ENCODE measurements at places on chromosomes 1 and 21.

DNA sequence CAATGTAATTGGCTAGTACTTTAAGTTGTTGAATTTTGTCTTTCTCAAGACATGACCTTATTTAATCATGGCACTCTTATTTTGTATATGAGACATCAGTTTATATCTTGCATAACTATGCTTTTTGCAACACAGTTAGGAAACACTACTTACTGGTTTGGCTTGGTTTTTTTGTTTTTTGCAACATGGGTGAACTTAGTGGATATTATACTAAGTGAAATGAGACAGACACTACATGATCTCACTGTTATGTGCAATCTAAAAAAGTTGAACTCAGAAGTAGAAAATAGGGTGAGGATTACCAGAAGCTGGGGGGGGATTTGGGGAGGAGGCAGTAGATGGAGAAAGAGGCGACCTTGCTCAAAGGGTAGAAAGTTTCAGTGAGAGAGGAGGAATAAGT, 132.1 kb downstream of the PLA2G4A start:
- DNase-seq, result no peak

DNA sequence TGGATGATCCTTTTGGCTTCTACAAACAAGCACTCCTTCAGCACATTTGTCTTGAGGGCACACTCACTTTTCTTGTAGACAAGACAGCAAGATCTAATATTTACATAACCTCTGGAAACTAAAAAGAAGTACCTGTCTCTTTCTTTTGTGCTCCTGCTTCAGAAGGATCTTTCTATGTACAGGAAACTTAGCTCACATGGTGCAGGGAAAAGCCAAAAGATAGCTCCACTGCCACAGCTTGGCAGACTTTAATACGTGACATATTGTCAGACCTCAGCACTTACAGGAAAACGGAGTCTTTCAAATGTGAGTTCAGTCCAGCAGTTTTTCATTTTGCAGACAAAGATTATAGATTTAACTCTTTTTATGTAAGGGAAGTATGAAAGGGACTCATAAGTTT, 225.5 kb upstream of the SAMSN1 start:
- DNase-seq, result no peak

- DNase-seq, result no peak
These were observed 1171.4 kb upstream of the ADGRL2 start for GRCh38 chr1:80629304-80629837.

DNA sequence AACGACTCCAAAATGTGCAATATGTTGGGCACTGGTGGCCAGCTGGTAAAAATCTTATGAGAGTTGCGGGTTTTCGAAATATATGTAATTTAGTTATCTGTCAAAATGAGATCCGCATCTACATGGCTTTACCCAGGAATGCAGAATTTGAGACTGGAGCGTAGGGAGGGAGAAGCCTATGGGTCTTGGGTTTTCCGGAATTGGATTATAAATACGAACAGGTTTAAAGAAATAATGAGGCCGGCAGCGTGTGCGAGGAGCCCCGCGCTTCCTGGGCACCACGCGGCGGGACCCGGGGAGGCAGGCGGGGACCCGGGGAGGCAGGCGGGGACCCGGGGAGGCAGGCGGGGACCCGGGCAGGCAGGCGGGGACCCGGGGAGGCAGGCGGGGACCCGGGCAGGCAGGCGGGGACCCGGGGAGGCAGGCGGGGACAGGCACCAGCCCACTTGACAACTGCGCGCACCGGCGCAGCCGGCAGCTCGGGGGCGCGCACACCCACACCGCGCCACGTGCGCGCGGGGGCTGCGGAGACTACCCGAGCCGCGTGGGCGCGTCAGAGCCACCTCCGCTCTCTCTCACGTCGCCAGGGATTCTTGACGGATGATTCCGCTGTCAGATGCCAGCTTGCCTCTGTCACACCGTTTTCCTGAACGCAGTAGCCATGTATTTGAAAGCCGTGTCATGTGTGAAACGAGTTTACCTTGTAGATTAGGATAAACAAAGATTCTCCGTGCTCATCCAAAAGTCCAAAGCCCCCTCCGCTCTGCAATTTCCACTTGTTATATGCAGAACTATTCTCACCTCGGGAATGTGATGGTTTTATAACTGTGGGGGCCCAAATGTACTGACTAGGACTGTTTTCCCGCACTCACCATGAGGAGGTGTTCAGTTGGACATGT, 54.3 kb upstream of the HNRNPU start:
- peak; percentile 13 for DNase-seq

DNA sequence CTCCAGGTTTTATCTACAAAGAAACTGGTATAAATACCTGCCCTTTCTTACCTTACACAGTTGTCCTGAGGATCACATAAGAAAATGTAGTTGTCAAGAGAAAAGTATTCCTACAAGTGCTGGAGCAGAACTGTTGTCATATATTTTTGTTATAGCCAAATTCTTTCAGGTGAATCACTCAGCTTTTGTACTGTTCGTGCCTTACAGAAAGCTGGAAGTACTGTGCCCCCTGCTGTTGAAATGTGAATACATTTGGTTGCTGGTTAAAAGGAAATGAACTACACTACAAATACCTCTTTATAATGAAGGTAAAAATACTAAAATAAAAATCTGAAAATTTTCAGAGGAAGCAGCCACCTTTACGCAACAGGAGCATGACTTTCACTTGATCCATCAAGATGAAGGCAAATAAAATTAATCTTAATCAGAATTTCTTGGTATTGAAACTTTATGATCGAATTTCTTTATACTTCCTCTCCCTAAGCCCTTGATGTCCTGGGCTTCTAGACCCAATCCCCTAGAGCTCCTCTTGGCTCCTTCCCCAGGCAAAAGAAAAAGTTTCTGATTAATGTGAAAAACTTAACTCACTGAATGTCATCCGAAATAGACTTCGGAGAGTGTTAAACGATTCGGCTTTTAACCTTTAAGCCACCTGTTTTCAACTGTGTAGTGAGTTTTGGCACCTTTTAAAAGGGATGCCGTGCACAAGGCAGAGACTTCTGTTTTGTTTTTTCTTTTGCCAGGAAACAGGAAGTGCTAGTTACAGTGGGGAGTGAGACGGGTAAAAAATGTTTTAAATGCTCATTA, 12.5 kb downstream of the CHML start:
- peak; percentile 67 for DNase-seq

GRCh38 chr1:66282343-66282852, 251.6 kb upstream of the SGIP1 start:
- peak; percentile 83 for DNase-seq

GRCh38 chr1:240194120-240194519, 102.4 kb downstream of the FMN2 start:
- DNase-seq, result peak; percentile 67

GRCh38 chr1:30171537-30172298, 551.7 kb downstream of the MATN1 start:
- no peak for DNase-seq

DNA sequence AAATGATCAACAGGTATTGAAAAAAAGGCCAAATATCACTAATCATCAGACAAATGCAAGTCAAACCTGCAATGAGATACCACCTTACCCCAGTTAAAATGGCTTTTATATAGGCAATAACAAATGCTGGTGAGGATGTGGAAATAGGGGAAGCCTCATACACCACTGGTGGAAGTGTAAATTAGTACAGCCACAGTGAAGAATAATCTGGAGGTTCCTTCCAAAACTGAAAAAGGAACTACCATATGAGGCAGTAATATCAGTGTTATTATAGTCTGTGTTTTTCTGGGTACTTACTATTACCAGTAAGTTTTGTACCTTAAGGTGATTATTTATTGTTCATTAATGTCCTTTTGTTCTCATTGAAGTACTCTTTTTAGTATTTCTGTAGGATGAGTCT, 201.3 kb downstream of the MRPL39 start:
- no peak for DNase-seq

GRCh38 chr1:58082596-58082995, 463.9 kb downstream of the OMA1 start:
- DNase-seq, result no peak

DNA sequence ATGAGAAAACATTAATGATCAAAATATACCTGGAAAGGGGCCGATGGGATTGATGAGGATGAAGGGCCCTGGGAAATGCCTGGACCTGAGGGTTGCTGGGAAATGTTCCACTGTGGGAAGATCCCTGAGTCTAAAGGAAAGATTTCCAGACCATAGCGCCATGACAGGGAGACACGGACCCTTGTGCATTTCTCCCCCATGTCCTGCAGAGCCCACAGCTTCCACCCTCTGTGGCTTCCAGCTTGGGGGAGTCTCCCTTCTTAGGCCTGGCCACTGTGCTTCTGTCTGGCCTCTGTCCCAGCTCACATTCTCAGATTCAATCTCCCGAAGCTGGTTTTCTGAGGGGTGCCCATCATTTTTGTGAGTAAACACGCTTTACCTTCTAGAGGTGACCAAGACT, 1.0 kb upstream of the PRAMEF12 start:
- no peak for DNase-seq

- DNase-seq, result no peak
These were observed 136.1 kb downstream of the RWDD3 start for GRCh38 chr1:95369985-95370690.

DNA sequence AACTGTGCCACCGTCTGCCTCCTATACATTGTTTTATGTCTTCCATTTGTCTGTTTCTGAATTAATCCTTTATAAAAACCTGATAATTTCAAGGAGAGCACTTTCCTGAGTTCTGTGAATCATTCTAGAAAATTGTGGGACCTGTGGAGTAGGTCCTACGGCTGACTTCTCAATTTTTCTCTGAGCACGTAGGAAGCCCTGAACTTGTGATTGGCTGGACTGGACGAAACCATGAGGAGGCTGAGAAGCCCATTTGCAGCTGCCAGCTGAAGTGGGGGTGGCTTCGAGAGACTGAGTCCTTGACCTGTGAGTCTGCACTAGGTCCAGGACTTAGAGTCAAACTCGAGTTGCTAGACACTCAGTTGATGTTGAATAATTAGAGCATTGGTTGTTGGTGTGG, 277.1 kb upstream of the NCAM2 start:
- peak; percentile 11 for DNase-seq

All from fibroblast of skin of right quadriceps (primary cell).